ENCODE measurements at places on chromosomes 1 and 21.

GRCh38 chr1:168230709-168231108 is 4.9 kb downstream of the SFT2D2 start:
- DNase-seq, result no peak

GRCh38 chr1:6094801-6095505 is 49.3 kb downstream of the KCNAB2 start:
- no peak for DNase-seq

DNA sequence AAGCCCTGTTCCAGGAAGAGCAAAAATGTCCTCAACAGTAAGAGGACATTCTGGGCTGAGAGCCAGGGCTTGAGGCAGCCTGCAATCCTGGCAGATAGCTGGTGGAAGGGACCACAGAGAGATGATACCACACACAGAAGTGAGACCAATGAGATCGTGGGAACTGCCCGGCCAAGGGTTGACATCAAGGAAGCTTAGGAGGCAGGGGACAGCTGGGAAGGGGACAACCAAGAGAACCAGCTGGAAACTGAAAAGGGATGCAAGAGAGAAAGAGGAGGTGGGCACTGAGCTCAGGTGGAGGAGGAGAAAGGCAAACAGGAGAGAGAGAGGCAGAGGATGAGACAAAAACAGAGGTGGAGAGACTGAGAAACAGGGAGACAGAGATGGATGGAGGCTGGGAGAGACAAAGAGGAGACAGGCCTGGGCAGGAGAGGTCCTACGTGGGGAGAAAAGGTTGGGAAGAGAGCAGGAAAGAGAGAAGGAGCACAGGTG is 9.2 kb downstream of the PDZK1IP1 start:
- DNase-seq, result no peak

DNA sequence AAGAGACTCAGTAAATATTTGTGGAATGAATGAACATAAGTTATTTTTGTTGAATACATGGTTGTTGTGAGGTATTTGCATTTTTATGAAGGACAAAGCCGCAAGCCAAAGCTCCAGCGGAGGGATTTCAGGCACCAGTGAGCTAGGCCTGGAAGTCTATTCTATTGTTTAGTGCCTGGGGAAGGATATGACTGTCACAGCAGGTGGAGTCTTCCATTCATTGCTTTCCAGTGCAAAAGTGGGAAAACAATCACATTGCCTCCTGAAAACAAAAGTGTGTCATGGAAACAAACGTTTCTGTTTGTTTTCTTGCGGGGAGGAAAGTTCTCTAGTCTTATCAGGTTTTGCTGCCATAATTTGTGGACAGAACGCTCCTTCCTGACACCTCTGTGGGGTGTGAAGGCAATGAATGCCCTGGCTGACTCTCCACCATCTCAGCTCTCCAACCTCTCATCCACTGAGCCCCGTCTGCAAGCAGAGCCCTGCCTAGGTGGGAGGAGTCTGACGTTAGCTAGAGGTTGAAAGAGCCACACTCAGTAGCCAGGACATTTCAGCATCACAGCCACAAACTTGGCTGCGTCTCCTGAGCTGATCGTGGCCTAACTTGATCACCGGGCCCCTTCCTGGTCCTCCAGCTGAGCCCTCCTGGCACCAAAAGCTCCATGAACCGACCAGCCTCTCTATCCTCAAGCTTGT is 739.1 kb downstream of the MATN1 start:
- no peak for DNase-seq

- peak; percentile 23 for DNase-seq
Observed at GRCh38 chr1:61081686-61082310, 563 bp upstream of the NFIA start.

- peak; percentile 50 for DNase-seq
Observed at GRCh38 chr1:150151291-150152181, 1.8 kb downstream of the PLEKHO1 start.

- DNase-seq, result no peak
Observed at GRCh38 chr1:40053138-40053887, 12.8 kb downstream of the CAP1 start.

DNA sequence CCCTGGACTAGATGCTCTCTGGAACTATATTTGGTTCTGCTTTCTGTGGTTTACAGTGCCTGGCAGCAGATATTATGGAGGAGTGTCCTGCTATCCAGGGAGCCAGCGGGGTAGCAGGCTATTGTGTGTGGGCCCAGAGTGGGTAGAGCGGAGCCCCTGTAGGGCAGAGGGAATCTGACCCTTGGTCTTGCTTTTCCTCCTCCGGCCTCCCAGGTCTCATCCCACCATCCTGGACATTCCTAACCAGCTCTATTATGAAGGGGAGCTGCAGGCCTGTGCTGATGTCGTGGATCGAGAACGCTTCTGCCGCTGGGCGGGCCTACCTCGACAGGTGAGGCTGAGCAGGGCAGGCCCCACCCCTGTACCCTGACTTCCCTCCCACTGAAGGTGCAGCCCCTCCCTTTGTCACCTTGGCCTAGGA is 9.1 kb downstream of the RHOC start:
- no peak for DNase-seq

DNA sequence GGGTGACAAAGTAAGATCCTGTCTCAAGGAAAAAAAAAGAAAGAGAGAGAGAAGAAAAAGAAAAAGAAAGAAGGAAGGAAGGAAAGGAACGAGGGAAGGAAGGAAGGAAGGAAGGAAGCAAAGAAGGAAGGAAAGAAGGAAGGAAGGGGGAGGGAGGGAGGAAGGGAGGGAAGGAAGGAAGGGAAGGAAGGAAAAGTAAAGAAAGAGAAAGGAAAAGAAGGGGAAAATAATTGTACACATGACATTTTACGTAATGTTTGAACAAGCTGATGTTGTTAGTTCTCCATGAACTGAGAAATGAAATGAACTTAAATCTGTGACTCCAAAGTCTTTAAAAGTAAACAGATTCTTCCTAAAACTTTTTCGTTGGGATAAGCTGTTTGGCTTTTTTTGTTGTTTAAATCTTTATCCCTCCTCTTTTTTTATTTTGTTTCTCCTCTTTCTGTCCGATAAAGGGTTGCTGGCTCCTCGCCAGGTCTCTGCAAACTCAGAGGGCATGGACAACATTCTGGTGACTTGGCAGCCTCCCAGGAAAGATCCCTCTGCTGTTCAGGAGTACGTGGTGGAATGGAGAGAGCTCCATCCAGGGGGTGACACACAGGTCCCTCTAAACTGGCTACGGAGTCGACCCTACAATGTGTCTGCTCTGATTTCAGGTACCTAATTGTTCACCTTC is 59.8 kb downstream of the IL12RB2 start:
- no peak for DNase-seq

GRCh38 chr1:158053276-158053675 is 59.8 kb downstream of the KIRREL1 start:
- DNase-seq, result no peak

GRCh38 chr1:208158640-208159554 is 85.3 kb downstream of the PLXNA2 start:
- no peak for DNase-seq

- no peak for DNase-seq
Observed at GRCh38 chr1:116708255-116708900, 40.8 kb upstream of the IGSF3 start.

GRCh38 chr1:245701631-245702030 is 546.8 kb downstream of the KIF26B start:
- DNase-seq, result no peak

- DNase-seq, result no peak
Observed at GRCh38 chr1:38003261-38004250, 1.8 kb downstream of the FHL3 start.

- no peak for DNase-seq
Observed at GRCh38 chr1:36457691-36458090, 6.5 kb downstream of the MRPS15 start.

GRCh38 chr1:35554266-35555211 is 2.7 kb downstream of the KIAA0319L start:
- DNase-seq, result no peak

DNA sequence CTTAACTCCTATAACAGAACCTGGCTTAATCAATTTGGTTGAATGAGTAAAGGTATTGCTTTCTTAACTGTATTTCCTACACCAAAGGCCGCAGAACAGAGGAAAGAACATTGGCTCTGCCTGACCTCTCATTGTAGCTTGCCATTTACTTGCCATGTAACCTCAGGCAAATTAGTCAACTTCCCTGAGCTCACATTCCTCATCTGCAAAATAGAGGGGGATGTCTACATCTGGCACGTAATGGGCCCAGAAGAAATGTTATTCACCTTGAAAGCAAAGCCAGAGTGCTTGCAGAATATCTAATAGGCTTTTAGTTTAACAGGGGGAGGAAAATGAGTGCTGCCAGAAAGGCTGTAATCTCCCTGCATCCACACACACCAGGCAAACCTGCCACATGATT is 44.3 kb downstream of the LAMC2 start:
- DNase-seq, result no peak

DNA sequence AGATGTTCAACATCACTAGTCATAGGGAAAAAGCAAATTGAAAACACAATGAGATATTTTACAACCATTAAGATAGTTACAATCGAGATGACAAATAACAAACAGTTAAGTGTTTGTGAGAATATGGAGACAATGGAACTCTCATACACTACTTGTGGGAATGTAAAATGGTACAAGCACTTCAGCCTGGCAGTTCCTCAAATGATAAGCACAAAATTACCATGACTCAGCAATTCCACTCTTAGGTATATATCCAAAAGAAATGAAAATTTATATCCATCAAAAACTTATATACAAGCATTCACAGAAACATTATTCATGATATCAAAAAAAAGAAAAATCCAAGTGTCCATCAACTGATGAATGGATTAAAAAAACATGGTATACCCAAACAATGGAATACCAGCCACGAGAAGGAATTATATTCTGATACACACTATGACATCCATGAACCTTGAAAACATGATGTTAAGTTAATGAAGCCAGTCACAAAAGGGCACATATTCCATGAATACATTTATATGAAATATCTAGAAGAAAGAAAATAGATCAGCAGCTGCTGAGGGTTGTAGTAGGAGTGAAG is 76.4 kb downstream of the EVI5 start:
- no peak for DNase-seq

GRCh38 chr1:54081306-54082270 is 28.2 kb downstream of the TCEANC2 start:
- DNase-seq, result no peak

- no peak for DNase-seq
Observed at GRCh38 chr1:88802950-88803349, 88.4 kb downstream of the GTF2B start.

DNA sequence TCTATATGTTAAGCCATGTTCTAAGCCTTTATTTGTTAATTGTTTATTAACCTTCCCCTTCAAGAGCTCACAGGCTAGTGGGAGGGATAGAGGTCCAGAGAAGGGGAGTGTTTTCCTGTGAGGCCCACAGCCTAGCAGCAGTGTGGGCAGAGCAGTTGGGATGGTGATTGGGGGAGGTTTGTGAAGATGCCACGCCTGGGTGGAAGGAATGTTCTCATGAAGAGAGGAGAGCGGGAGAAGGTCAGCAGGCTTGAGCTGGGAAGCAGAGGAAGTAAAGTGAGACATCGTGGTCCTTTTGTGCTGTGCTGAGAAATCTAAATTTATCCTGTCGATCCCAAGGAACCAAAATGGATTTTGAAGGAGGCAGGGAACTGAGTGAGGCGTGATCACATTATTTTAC is 42.6 kb downstream of the TRAPPC10 start:
- no peak for DNase-seq

- DNase-seq, result no peak
Observed at GRCh38 chr1:80779275-80779674, 1021.5 kb upstream of the ADGRL2 start.

- DNase-seq, result no peak
Observed at GRCh38 chr21:46437096-46437498, 21.6 kb upstream of the DIP2A start.

DNA sequence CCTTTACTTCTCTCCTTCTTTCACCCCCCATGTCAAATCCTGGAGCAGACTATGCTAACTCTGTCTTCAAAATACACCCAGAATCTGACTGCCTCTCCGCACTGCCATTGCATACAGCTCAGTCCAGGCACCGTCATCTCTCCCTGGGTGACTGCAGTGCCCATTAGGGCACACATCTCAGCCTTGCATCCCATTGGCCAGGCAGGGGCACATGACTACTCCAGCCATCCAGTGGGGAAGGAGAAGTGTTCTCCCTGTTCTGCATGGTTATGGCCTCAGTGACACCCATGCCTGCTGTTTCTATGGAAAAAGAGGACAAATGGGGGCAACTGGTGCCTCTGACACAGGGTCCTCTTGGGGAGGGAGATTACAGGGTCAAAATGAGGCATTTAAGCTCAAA is 270.5 kb downstream of the MATN1 start:
- DNase-seq, result no peak

- no peak for DNase-seq
Observed at GRCh38 chr1:14261395-14261794, 337.1 kb upstream of the KAZN start.

DNA sequence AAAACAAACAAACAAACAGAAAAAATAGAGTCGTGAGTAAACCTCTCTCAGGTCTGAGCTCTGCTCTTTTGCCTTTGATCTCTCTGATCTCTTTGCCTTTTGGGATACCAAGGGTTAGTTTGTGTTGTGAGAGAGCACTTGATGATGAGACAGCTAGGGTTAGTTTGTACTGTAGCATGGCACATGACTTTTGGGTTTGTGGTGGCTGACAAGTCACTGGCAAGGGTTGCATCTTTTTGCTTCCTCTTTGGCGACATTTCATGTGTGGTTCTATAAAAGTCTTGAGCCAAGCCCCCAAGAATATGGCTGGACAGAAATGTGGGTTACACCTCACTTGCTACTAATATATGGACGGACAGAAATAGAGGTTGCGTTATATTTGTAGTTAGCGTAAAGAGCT is 60.5 kb downstream of the TESK2 start:
- DNase-seq, result no peak

DNA sequence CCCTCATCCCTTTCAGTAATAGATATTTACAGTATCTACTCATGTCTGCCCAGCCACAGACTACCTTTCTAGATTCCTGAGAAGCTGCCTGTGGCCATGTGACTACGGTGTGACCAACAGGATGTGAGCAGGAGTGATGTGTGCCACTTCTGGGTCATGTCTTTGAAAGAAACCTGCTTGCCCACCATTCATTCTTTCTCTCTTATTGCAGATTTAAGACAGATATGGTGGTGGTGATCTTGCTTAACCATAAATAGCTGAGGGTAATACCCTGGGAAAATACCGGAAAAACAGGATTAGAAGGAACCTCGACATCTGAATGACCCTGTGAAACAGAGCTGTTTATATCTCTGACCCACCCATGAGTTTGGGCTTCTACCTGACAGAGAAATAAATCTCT is 41.6 kb upstream of the GUCA2A start:
- DNase-seq, result no peak

DNA sequence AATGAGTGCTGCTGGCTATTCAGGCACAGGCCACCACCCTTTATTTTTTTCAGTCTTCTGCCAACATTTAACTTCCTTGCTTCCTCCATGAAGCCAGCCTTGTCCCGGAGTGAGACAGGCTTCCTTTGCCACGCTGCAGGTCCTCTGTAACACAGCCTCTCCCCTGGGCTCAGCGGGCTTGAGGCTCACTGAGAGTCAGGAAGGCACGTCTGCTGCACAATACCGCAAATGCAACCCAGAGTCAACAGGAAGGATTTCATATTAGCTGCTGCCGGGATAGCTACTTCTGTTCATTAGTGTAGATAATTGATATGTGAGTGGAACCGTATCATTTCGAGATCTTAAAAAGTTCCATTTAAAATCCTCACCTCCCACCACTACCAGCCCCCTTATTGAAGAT is 22.5 kb downstream of the MYOG start:
- DNase-seq, result no peak

All from activated gamma-delta T cell (primary cell).